ENCODE measurements at places on chromosomes 2 and 18.

DNA sequence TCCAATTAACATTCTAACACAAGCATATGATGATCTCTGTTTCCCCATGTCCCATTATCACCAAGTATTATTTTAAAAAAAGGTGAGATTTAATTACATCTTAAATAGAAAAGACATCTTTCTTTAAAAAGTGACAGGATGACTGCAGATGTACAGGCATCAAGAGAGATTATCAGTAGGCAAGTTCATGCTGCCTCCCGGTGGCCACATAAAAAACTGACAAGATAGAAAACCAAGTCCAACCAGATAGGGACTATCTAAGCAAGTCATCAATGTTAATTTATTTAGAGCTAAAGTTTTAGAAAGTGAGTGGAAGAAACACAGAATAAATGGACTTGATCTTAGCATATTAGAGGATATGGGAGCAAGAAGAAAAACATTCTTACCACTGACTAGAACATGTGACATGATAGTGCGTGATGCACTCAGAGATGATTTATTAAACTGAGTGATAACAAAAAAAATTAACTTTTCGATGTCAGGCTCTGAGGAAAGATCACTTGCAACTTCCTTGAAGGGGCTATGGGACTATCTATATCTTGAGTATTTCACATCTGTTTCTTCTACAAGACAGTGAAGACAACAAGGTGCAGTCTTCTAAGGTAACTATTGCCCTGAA, 5.4 kb upstream of the TDRD15 start:
- H3K4me1 ChIP-seq, result peaks cover 5% of the 10 kb centered on the region
- no peak for DNase-seq
- H3K27ac ChIP-seq, result peak overlapping the region; percentile 50
- no peak overlapping the region for H3K4me3 ChIP-seq
- no peaks in the 10 kb centered on the region for H3K27me3 ChIP-seq

DNA sequence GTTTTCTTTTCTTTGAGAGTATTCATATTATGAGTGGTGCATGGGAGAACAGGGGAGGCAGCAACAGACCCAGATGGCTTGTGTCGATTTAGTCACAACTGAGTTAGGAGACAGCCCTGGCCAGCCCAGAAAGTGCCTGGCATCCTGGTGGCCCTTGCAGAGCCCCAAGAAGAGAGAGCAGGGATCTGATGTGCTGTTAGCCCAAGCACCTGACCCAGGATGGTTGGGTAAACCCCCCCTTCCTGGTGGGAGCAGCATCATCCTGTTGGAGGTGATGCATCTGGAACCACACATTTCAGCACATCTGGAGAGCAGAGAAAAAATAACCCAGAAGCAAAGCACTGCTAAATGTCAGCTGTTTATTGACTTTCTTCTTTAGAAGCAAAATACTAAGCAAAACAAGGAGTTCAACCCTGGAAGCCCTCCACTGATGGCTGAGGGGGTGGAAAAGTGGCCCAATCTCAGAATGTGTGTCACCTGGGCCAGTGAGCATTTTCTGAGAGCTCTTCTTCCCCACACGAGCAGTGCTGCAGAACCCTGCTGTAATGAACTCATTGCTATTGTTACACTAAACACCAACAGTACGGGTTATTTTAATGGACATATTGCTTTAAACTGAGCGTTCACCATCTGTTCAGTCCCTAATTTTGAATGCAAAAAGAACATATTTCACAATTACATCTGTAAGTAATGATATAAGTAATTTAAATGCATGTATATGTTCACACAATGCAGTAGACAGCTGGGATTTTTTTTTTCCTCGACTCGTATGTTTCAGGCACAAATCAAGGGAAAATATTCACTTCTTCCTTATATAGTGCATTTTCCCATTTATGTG, 100.6 kb upstream of the SMIM21 start:
- no peaks in the 10 kb centered on the region for H3K36me3 ChIP-seq
- no peak overlapping the region for H3K4me3 ChIP-seq
- no peaks in the 10 kb centered on the region for H3K4me1 ChIP-seq
- H3K27me3 ChIP-seq, result no peaks in the 10 kb centered on the region
- H3K27ac ChIP-seq, result no peak overlapping the region

DNA sequence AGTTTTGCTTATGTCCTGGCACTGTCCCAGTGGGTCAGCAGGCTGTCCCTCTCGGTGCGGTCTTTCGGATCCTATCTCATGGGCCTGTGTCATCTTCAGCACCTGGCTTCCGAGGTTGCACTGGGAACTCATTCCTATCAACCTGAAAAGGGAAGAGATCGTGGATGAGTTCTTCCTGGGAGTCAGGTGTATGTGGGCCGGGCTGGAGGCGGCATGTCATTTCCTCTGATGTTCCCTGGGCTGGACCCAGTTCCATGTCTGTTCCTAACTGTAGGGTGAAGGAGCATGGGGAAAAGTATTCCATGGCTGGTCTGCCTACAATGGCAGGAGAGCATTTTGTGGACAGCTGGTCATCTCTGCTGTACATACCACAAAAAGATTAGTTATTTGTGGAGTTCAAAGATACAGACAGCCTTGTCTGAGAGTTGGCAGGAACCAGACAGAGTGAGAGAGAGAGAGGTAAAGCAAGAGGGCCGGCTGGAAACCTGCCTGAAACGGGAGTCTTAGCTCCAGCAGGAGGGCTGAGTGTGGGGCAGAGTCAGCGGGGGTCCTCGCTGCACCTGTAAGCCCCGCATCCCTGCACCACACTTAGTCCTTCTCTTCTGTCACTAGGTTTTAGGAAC, 25.2 kb downstream of the FAM228A start:
- H3K4me3 ChIP-seq, result no peak overlapping the region
- H3K27me3 ChIP-seq, result no peaks in the 10 kb centered on the region
- H3K27ac ChIP-seq, result no peak overlapping the region
- H3K4me1 ChIP-seq, result no peaks in the 10 kb centered on the region
- DNase-seq, result no peak
- H3K36me3 ChIP-seq, result peaks cover 23% of the 10 kb centered on the region

DNA sequence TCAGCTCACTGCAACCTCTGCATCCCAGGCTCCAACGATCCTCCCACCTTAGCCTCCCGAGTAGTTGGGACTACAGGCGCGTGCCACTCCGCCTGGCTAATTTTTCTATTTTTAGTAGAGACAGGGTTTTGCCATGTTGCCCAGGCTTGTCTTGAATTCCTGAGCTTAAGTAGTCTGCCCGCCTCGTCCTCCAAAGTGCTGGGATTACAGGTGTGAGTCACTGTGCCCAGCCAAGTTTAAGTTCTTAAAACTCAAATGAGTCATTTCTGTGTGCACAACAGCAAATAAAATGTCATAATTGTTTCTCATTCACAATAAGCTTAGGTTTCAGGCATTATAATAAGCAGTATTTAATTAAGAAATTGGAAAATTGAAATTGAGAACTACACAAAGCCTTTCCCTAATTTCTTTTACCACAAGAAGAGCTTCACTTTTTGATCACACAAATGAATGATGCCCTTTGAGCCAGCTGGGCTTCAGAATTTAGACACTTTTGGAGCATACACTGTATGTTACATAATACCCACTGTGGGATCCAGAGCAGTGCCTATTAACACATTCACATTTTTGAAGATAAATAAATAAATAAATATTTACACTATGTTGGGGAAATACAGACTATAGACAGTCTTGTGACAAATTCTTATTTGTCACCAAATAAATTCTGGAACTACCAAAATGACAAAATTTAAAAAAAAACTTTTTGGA, 8.6 kb upstream of the ME2 start:
- H3K4me3 ChIP-seq, result no peak overlapping the region
- no peak for DNase-seq
- H3K4me1 ChIP-seq, result peaks cover 4% of the 10 kb centered on the region

DNA sequence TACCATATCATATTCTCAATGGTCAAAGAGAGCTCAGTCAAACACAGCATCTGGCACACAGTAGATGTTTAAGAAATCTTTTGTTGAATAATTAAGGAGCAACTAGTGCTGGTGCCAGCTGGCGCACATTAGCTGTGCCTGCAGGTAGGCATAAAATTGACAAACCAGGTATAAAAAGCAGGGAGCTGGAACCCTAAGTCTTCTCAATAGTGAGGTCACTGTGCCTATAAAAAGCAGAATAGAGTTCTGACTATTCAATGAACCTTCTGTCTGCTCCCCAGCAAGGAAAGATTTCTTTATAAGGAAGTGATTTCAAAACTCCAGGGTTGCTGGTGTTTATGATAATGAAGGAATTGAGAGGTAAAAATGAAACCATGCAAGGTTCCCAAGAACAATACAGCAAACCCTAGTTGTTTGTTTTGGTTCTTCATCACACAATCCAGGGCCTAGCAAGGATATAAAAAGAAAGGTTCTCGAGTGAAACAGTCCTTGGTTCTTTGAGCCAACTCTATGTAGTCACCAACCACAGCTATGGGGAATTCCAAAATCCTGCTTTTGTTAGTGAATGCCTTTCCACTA, 76.1 kb downstream of the THADA start:
- H3K27ac ChIP-seq, result no peak overlapping the region
- DNase-seq, result no peak
- no peaks in the 10 kb centered on the region for H3K36me3 ChIP-seq
- H3K4me3 ChIP-seq, result no peak overlapping the region

- H3K27ac ChIP-seq, result no peak overlapping the region
- no peaks in the 10 kb centered on the region for H3K27me3 ChIP-seq
- no peak for DNase-seq
- no peaks in the 10 kb centered on the region for H3K36me3 ChIP-seq
- no peak overlapping the region for H3K4me3 ChIP-seq
These were observed 84.7 kb downstream of the TNFRSF11A start for GRCh38 chr18:62409821-62410220.

Measured in liver (tissue), 10 donors.